Activated CD4-positive, CD25-positive, alpha-beta regulatory T cell treated with anti-CD3 and anti-CD28 coated beads, Interleukin-2, amount 50 U/mL, for 24 hours (primary cell): ENCODE measurements at places on chromosomes 6 and 20.
A peak's percentile ranks its signal among the peaks of the same experiment; 100 is the strongest.

- ATAC-seq: no peak
These were observed 8.4 kb upstream of the NR2E1 start for GRCh38 chr6:108157234-108157980.

- ATAC-seq: no peak
These were observed 211.5 kb downstream of the GRM1 start for GRCh38 chr6:146240322-146240721.

GRCh38 chr6:157272866-157273755 is 50.2 kb downstream of the TMEM242 start:
- no peak for ATAC-seq

- ATAC-seq: no peak
These were observed 32.1 kb upstream of the COL21A1 start for GRCh38 chr6:56279331-56280080.

DNA sequence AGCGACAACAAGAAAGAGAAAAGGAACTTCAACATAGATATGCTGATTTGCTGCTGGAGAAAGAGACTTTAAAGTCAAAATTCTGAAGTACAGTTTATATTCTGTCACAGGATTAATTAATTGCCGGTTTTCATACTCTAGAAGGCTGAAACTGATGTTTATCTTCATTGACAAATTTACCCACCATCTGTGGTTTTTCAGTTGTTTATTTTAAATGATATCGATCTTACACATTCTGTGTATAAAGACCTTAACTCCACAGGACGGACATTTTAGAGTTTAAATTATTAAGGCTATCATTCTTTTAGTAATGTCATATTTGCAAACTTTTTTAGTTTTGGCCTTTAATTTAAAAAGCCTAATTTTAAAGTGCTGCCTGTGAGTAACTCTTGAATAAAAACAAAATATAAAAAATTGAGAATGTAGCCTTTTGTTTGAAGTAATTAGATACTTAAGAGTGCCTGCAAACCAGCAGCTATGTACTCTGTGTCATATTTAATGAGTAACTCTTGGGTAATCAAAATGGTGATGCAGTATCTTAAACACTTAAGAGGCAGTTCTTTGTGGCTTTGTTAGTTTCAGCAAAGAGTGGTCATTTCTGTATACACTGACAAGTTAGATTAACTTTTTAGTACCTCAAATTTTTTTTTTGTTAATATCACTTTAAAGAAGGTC is 59.3 kb downstream of the CDC5L start:
- ATAC-seq: no peak

DNA sequence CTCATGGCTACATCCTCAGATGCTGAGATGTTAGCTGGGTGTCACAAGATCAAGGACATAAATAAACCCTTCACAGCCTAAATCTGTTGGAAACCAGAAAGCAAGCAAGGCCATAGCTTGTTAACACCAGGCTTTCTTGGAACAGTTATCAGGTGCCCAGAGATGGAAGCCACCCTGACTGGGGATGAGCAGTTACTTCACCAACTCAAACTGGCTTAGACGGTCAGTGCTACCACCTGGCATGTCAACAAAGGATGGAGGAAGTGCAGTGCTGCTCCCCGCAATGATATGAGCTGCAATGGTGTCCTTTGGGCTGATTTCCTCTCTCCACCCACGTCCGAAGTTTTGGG is 28.9 kb upstream of the SMIM29 start:
- no peak for ATAC-seq

DNA sequence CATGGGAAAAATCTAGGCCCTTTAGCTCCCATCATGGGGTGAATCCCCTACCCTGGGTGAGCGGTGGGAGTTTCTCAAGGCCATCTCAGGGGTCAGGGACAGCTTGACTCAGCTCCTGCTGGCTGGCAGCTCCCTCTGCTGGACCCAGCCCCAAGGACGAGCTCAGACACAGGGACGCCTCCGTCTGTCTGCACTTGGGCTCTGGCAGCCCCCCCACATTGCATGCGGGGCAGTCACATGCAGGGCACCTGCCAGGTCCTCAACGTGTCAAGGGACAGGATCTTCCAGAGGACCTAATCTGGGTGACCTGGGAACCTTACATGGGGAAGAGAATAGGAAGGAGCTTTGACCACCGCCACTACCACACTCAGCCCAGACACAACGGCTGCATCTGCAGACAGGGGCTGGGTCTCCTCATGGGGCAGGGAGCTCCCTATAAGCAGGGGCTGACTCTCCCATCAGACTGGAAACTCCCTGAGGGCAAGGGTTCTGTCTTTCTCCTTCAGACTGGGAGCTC is 173.4 kb downstream of the MRPL14 start:
- ATAC-seq: no peak

- ATAC-seq: no peak
These were observed 223.0 kb upstream of the ARID1B start for GRCh38 chr6:156554160-156554559.

DNA sequence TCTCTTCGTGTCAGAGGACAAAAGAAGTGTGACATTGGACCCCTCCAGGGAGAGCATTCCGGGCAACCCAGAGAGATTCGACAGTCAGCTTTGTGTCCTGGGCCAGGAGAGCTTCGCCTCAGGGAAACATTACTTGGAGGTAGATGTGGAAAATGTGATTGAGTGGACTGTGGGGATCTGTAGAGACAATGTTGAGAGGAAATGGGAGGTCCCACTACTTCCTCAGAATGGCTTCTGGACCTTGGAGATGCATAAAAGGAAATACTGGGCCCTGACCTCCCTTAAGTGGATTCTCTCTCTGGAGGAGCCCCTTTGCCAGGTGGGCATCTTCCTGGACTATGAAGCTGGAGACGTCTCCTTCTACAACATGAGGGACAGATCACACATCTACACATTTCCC is 9.5 kb upstream of the BTN3A3 start:
- ATAC-seq: no peak

- no peak for ATAC-seq
These were observed 83.3 kb upstream of the SIRPA start for GRCh38 chr20:1811621-1812498.

GRCh38 chr6:35736253-35736894 is 458 bp upstream of the ARMC12 start:
- peak; percentile 55 for ATAC-seq

DNA sequence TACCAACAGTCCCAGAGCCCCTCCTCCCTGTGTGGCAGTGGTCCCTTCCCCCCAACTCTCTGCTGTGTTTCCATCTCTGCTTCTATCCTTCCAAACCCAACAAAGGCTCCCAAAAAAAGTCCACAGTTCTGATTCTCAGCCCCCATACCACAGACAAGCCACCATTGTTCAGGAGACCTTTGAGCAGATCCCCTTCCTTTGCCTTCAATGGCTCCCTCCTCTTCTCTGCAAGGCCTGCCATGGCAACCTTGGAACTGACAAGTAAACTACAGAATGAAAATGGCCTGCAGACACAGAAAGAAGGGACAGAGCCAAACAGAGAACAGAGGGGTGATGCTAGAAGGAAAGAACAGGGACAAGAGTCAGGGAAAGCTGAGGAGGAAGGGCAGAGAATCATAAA is 23.2 kb downstream of the OR2H2 start:
- ATAC-seq: no peak

GRCh38 chr6:123925842-123926399 is 122.3 kb downstream of the NKAIN2 start:
- ATAC-seq: no peak

- ATAC-seq: no peak
These were observed 32.8 kb upstream of the OVOL2 start for GRCh38 chr20:18090477-18090876.

DNA sequence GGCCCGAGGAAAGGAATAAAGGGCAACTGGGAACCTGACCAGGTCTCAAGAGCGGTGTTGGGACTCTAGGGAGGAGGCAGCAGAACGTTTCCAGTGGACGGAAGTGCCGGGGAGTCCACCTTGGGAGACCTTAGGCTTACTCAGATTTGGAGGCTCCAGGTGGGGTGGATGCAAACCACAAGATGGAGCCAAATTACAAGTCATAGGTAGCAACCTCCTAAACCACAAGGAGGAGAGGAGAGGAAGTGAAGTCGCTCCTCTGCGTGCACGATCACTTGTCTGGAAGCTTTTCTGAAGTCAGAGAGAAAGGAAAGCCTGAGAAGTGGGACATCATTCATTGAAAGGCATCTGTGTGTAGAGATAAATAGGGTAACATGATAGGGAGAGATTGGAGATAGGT is 9.3 kb downstream of the HLA-DOA start:
- peak; percentile 51 for ATAC-seq

DNA sequence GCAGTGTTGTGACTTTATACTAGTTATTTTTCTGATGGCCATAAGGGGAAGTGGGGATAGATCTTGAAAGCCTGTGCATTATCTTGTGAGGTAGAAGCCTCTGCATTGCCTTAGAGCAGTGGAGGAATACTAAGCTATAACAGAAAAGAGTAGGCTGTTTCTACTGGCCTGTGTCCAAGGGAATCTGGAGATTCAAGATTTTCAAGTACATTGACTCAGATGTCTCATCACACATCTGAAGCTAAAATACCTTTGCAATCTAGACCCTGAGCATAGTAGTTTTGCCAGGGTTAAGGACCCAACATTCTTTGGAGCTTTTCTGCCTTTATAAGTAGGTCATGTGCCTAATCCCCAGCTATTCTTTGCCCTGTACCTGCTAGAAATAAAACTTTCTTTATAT is 272.3 kb downstream of the TENT5A start:
- no peak for ATAC-seq

DNA sequence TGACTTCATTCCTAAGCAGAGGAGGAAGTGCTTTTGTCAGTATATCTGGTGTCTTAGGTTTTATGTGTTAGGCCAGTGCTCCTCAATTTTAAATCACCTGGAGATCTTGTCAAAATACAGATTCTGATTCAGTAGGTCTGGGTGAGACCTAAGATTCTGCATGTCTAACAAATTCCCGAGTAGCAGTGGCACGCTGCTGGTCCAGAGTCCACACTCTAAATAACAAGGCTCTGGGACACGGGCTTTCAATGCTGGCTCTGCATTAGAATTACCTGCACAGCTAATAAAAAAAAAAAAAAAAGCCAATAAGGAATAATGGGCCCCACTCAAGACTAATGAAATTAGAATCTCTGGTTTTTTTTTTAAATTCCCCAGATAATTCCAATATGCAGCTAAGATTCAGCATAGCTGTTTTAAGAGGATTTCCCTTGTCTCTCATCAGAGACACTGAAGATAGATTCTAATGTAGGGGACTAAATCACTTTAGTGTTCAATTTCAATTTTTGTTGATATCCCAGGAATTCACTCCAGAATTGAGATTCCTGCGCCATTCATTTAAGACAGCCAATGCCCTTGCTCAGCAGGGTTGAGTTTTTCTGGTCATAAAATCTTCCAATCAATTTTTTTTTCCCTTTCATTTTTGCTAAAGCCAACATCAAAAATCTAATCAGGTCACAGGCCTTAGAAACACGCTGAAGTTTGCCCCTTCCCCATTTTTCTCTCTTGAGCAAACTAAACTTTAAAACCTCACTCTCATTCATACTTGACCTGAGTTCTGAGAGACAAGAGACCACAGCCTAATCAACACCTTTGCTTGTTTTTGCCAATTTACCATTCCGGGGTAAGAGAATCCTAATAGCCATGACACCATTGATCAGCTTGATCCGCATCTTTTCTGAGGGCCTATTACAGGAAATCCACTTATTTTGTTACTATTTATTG is 2.4 kb downstream of the TDP2 start:
- ATAC-seq: no peak

GRCh38 chr6:10945845-10946244 is 59.0 kb downstream of the SYCP2L start:
- no peak for ATAC-seq

DNA sequence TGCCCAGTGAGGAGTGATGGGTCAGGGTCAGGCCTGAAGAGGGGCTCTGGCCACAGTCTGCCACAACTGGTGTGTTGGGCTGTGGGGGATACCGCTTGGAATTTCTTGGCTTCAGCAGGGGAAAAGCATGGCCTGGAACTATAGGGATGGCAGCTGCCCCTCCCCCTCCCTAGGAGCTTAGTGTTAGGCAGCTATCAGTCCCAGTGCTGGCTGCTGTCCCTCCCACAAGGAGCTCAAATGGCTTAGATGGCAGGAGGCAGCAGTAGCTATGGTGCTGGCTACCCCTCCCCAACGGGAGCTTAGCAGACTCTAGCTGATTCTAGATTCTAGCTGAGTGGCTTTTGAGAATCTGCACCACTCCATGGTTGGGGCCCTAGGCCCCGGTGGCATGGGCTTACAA is 414.5 kb upstream of the HSF2 start:
- no peak for ATAC-seq

GRCh38 chr6:113597231-113597583 is 259.9 kb upstream of the MARCKS start:
- no peak for ATAC-seq

DNA sequence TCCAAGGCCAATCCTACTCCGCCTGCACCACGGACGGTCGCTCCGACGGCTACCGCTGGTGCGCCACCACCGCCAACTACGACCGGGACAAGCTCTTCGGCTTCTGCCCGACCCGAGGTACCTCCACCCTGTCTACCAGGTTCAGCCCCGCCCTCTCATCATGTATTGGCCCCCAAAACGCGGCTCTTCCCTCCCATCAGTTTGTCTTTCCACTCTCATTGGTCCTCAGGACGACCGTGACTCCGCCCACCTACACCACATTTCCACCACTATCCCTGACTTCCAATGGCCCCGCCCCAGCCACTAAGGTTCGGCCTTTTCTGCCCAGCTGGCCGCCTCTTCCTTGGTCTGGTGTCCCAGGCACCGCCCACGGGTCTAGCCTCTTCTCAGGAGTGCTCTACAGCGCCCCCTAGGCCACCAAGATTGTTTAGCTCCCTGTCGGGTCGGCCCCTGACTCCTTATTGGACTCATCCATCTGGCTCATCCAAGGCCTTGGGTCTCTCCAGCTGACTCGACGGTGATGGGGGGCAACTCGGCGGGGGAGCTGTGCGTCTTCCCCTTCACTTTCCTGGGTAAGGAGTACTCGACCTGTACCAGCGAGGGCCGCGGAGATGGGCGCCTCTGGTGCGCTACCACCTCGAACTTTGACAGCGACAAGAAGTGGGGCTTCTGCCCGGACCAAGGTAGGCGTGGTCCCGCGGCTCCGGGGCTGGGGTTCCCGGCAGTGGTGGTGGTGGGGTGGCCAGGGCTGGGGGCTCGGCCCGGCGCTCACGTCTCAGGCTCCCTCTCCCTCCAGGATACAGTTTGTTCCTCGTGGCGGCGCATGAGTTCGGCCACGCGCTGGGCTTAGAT is 3.1 kb downstream of the MMP9 start:
- ATAC-seq: no peak

DNA sequence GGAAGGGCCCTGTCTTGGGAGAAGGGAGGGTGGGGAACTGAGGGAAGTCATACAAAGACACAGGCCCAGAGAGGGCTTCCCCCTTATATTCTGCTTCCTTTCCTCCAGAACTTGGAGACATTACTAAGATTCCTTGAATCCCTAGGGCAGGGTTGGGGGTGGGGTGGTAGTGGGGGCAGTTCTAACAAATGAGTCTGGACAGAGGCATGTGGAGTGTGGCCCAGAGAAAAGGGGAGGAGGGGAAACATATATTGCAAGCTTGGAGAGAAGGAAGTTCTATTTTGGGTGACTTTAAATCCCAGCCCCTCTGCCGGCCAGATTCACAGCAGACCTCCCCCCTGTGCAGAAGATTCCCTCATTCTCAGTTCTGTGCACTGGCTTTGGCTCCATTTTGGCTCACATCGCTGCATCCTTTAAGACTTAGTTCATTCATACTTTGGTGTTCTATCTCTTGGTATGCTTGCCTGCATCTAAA is 43.7 kb downstream of the DAAM2 start:
- no peak for ATAC-seq
